GM23338 (cell line): ENCODE measurements at places on chromosomes 5 and 9. TPM values are rescaled to one million over a fixed set of nuclear protein-coding genes. Genes with fewer than 3 reads are reported as not detected.

PCA3 gene
- total RNA-seq: 0.28 TPM in 1 of 2 replicates, not detected in the other

SPATA31C1 gene
- 0.08 TPM in 1 of 2 replicates, not detected in the other for total RNA-seq

SHROOM1 gene
- 4.3 and 5.4 TPM in 2 replicates for total RNA-seq

GRCh38 chr5:108818613-108819272, 71.0 kb downstream of the FER start:
- DNase-seq: no peak

GRCh38 chr5:168260353-168261226, 30.9 kb upstream of the WWC1 start:
- no peak for DNase-seq

GRCh38 chr9:129962889-129963703, 79.9 kb downstream of the FNBP1 start:
- DNase-seq: peak; percentile 74
